ENCODE measurements at places on chromosomes 4 and X.

- DNase-seq: no peak
Observed at GRCh38 chr4:138871555-138871875, 144.1 kb upstream of the NOCT start.

DNA sequence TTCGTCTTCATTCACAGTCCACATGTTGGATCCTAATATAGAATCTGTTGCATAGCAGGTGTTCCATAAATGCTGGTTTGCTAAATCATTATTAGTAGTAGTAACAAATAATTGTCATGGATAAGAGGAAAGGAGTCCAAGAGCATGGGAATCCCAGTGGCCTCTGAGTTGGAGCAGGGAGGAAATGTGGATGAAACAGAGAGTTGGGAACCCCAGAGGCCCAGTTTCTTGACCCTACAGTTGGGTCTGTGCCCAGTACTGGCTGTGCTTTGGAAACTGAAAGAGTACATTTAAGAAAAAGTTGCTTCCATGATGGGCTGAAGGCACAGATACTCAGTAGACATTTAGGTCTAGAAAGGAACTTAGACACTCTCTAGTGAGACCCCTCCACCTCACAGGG, 149.4 kb upstream of the PSAPL1 start:
- DNase-seq: no peak

- no peak for DNase-seq
Observed at GRCh38 chr4:95155759-95156451, 392.9 kb downstream of the UNC5C start.

- no peak for DNase-seq
Observed at GRCh38 chr4:10153161-10153560, 36.6 kb upstream of the WDR1 start.

GRCh38 chr4:48669086-48669485, 111.0 kb downstream of the FRYL start:
- no peak for DNase-seq

DNA sequence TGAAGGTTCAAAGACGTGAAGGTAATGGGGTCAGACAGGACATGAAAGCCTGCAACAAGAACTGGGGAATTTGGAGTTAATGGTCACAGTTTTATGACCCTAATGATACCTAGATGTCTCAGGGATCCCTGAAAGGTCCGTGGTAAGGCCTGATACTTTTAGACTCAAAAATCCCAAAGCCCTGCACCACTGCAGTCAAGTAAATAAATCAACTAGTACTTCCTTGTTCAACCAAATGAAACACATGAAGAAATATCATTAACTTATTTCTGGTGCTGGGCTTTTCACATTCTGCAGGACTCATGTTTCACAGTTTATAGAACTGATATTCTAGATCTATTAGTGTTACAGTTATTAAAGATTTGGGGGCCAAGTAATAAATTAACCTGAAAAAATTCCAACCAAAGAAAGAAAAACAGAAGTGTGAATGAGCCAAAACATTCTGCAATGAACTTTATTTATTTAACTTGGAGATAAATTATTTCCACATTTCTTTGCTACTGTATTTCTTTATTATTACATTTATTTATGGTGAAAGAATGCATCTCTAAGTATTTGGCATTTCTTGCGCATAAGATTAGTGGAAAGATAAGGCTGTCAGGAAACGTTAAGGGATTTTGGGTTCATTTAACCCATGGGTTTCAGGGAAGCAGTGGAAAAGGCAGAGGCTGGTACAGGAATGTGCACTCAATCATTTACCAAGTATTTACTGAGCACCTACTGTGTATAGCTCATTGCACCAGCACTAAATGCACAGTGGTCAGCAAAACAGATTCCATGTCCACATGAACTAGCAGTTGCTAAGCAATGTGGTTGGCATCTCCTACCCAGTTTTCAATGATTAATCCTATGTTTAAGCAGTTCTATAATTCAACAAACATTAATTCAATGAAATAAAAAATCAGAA, 8.7 kb downstream of the WDFY3 start:
- no peak for DNase-seq

GRCh38 chr4:155377276-155377675, 511 bp upstream of the MAP9 start:
- no peak for DNase-seq

DNA sequence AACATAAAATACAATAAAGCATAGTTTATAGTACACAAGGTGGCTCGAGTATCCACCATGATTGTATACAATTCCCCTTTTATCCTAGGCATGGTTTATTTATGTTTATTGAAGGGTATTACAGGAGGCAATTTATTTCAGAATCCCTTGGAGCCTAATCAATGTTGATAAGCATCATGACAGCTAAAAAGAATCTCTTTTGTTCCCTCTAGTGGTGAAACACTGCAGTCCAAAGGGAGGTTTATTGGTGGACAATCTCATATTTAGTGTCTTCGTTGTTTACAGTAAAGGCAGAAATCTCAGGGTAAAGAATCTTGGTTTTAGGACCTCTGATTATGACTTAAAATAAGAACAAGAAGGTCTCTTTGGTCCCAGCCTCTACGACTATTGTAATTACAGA, 1712.5 kb downstream of the C4orf33 start:
- no peak for DNase-seq

DNA sequence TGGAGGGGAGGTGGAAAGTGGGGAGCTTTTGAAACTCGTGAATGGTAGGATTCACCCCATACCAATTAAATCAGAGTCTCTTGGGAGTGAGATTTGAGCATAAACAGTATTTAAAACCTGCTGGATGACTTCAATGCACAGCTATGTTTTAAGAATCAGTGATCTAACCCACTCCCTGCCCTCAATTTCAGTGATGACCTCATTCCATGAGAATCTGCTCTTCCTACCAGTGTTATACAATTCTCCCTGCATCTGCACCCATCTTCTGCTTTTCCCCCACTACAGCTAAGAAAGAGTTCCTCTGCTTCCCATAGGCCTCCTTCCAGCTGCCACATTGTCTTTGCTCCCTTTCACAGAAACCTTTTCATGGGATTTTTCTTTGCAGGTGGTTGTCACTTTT, 18.3 kb upstream of the H2AZ1 start:
- no peak for DNase-seq

GRCh38 chr4:67083496-67083895, 461.8 kb downstream of the CENPC start:
- no peak for DNase-seq

DNA sequence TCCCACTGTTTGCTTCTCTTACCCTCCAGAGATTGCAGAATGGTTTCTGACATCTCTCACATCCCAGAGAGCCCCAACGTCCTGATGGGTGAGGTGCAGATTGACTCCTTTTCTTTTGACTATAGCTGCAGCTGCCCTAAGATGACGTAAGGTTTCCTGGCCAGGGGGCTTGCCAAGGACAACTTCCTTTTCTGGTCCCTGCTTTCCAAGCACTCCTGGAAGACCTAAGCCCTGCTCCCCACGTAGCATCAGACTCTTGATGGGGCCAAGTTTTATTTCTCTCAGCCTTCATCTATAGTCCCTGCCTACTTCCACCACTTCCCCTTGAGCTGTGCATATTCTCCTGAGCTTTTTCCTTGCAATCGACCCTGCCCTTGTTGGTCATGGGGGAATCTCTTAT, 497.7 kb downstream of the IDS start:
- no peak for DNase-seq

- DNase-seq: no peak
Observed at GRCh38 chrX:71253253-71254091, 468 bp downstream of the ZMYM3 start.

GRCh38 chr4:184437565-184438265, 36.6 kb downstream of the IRF2 start:
- no peak for DNase-seq

DNA sequence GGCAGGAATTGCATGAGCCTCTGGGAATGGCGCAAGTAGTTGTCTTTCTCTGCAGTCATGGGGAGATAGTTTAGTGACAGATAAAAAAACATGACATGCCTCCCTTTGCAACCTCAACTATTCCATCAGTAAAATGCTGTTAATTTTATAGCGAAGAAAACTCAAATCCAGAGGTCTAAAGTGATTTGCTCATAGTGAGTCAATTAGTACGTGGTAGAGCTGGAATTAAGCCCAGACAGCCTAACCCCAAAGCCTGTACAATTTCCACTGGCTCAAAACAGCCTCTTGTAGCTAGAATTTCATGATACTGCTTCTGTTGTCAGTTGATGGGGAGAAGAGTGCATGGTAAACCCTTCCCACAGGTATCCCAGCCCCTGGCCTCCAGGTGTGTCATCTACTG, 81.3 kb upstream of the TRPC5 start:
- DNase-seq: no peak

DNA sequence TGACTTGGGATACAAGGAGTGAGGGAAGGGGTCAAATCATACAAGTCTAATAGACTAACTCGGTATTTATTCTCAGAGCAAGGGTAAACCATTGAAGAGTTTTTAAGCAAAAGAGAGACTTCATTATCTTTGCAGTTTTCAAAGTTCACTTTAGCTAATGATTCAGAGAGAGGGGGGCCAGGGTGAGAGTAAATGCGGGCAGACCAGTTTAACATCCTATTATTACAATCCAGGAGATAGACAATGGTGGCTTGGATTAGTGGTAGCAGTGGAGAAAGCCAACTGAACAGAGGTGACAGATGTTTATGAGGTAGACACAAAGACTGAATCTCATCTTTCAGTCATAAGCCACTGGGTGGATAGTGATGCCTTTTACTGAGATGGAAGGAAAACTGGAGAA, 57.9 kb downstream of the CPEB2 start:
- DNase-seq: no peak

DNA sequence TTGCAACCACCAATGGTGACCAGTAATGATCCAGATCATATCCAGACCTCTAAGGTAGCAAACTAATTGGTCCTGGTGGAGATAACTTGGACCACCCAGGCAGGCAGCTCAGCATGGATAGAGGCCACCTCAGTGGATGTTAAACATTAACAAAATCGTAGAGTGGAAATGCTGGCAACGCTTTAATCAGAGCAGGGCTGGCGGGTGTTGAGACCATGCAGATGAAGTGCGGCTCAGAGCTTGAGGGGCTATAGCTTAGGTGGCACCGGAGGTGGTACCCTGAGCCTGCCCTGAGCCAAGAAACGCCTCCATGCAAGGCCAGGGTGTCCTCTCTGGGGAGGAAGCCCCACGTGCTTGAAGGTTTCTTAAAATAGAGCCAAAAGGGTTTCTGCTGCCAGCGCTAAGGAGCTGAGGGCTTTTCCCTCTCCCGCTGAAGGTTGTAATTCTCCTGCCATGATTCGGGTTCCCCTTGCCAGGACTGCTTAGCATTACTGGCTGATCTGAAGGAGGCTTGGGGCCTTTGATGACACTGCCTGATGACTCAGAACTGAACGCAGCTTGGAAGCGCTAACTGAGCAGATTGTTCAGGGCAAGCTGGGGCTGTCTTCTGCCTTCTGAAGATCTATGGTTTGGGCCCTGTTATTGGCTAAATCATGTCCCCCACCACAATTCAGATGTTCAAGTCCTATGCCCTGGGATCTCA, 177.8 kb upstream of the ATP6AP2 start:
- DNase-seq: no peak

GRCh38 chr4:83230928-83231327, 53.7 kb downstream of the COQ2 start:
- DNase-seq: no peak

DNA sequence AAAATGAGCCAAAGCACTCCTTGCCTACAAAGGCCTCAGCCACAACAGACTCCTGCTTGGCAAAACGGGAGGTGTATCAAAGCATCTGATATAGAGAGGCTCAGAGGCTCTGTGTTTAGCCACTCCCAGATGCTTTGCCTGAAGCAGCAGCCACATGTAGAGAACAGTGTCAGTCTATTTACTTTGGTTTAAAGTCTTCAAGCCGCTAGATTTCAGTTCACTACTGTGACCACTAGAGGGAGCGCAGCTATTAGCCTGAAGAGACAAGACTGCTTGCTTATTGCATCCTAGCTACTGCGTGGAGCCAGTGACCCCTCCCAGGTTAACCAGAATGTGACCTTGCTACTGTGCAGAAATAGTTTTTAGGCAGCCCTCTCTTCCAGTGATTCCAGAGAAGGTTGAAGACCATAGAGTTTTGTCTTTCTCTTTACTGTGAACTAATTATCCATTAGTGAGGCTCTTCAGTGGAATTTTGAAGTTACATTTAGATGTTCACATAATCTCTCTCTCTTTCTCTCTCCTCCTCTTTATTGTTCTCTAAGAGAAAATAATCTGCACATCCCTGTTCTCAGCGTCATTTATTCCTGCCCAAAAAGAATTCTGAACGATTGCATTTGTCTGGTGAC, 39.3 kb downstream of the BMP3 start:
- DNase-seq: no peak

DNA sequence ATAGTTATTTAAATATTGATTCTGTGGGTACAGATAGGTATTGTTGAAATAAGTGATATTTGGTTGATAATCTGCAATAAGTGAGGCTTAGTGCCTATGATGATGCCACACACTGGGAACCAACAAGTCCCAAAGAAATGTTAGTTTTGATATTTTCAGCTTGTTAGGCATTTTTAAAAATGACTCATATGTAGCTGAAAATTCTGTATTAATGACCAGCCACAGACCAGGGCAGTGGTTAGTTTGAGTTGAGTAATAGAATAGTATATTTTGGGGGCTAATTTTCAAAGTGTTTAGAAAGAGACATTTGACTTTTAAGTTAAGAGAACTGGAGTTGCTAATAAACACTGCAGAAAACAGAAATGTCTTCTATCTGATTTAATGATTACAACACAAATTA, 9.4 kb downstream of the INTU start:
- no peak for DNase-seq

DNA sequence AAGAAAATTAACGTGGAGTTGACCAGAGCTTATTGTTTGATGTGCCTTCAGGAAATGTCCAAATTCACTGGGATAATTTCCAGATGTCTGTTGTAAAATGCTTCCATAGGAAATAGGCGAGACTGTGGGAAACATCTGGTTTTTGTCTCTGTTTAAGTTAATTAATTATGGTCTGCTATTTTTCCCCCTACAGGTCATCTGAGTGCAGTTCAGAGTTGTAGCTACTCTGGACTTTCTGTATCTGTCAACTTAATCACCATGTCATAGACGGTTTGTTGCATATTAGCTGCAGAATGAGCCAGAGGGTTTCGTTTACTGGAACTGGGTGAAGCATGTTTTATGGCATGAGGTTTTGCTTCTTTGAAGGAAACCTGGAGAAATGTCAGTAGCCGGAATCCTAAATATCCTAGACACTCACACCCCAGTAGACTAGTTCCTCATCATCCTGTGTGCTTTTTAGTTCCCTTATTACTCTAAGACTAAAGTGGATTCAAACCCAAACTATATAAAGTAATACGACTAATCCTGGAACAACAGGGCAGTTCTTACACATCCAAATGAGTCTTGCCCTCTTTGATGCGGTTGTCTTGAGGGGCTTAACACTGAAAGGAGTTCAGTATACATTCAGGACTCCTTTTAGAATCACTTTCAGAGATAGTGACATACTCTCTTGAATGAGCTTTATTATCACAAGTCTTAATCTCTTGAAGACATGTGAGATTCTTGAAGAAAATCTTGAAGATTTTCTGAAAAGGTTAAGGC, 62.5 kb downstream of the PPEF1 start:
- no peak for DNase-seq

- no peak for DNase-seq
Observed at GRCh38 chr4:22897520-22898108, 204.9 kb downstream of the GBA3 start.

GRCh38 chr4:113094802-113095201, 45.3 kb downstream of the ANK2 start:
- no peak for DNase-seq
